ENCODE measurements at places on chromosomes 3 and 15. TPM values are rescaled to one million over a fixed set of nuclear protein-coding genes. Genes with fewer than 3 reads are reported as not detected.

DNA sequence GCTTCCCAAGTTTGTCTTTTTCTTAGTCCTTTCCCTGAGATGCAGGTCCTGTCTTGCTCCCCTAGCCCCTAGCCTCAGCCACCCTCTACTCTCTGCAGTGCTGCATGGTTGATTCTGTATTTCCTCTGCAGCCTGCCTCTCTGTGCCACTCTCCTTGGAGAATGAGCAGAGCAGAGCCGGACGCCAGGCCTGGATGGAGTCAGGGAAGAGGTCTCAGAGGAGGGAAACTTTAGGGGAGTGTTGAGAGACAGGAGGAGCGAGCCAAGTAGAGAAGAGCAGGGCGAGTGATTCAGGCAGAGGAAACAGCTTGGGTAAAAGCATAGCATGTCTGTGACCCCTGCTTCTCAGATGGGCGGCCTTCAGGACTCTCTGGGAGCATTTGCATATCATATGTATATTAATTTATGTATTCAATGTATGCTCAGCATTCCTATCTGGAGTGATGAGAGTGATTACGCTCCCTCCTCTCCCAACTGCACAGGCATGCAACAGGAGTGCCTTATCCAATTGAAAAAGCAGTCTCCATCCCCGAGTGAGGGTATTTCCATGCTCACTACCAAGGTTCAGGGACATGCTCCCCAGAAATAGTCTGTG lies 166.7 kb downstream of the RORA start:
- H3K36me3 ChIP-seq = no peaks in the 10 kb centered on the region
- no peak overlapping the region for H3K4me3 ChIP-seq
- no peak overlapping the region for H3K27ac ChIP-seq
- no peaks in the 10 kb centered on the region for H3K27me3 ChIP-seq

DNA sequence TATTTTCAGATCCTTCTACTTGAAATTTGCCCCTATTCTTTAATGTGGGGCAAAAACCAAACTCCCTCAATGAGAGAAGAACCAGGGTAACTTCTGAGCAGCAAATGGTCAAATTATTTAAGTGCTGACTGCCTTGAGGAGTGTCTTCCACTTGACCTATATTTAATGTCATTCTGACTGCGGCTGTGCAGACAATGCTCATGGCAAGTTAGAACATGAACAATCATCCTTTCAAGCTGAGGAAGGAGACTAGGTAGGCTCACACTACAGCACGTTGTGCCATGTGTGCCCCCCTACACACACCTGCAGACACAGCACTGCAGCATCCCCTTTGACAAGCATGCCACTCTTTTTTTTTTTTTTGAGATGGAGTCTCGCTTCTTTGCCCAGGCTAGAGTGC lies 98.2 kb downstream of the OSBPL10 start:
- H3K27ac ChIP-seq = no peak overlapping the region
- no peaks in the 10 kb centered on the region for H3K4me1 ChIP-seq
- no peaks in the 10 kb centered on the region for H3K27me3 ChIP-seq
- H3K36me3 ChIP-seq = no peaks in the 10 kb centered on the region

Gene FBXO22
- 24.9 TPM for polyA plus RNA-seq

GRCh38 chr15:68407141-68407885 lies 24.6 kb downstream of the ITGA11 start:
- no peaks in the 10 kb centered on the region for H3K36me3 ChIP-seq
- no peak overlapping the region for H3K27ac ChIP-seq

DNA sequence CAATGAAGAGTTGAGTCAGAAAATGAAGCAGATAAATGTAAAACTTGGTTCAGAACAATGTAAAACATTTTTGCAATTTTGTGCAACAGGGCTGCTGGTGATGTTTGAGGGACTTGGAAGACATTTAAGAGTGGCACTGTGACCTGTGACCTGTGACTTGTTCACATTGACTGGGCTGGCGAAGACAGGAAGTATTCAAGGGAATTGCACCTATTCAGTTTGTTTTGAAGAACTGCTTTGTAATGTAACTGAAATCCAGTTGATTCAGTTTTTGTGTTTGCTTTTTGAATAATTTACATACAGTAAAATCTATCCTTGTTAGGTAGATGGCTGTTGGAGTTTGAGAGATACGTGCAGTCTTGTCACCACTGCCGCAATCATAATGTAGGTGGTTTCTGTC lies 35.4 kb downstream of the MCTP2 start:
- DNase-seq = no peak
- H3K27ac ChIP-seq = no peak overlapping the region
- no peaks in the 10 kb centered on the region for H3K27me3 ChIP-seq
- H3K4me3 ChIP-seq = no peak overlapping the region
- H3K4me1 ChIP-seq = no peaks in the 10 kb centered on the region

Gene SNRPA1
- polyA plus RNA-seq = 61.1 TPM

GRCh38 chr3:154421083-154421482 lies 8.9 kb downstream of the GPR149 start:
- H3K4me1 ChIP-seq = no peaks in the 10 kb centered on the region
- DNase-seq = no peak
- no peak overlapping the region for H3K27ac ChIP-seq
- no peak overlapping the region for H3K4me3 ChIP-seq
- no peaks in the 10 kb centered on the region for H3K36me3 ChIP-seq
- H3K27me3 ChIP-seq = peaks cover 4% of the 10 kb centered on the region

DNA sequence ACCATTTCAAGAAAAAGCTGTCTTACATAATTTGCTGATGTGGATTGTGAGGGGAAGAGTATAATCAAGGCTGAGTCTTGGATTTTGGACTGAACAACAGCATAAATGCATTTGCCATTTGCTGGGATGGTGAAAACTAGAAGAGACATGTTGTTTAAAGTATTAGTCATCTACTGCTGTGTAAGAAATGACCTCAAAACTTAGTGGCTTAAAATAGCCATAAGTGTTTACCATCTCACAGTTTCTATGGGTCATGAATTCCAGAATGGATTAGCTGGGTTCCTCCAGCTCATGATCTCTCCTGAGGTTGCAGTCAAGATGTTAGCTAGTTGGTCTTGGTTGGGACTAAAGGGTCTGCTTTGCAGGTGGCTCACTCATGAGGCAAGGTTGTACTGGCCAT lies 66.2 kb downstream of the SCN11A start:
- no peak overlapping the region for H3K4me3 ChIP-seq
- no peak for DNase-seq

GRCh38 chr3:55267206-55267930 lies 219.7 kb downstream of the WNT5A start:
- H3K27ac ChIP-seq = no peak overlapping the region
- H3K4me1 ChIP-seq = no peaks in the 10 kb centered on the region
- H3K36me3 ChIP-seq = no peaks in the 10 kb centered on the region

Measured in large intestine (tissue), 12 donors.